ENCODE measurements at places on chromosomes 5 and 9.

DNA sequence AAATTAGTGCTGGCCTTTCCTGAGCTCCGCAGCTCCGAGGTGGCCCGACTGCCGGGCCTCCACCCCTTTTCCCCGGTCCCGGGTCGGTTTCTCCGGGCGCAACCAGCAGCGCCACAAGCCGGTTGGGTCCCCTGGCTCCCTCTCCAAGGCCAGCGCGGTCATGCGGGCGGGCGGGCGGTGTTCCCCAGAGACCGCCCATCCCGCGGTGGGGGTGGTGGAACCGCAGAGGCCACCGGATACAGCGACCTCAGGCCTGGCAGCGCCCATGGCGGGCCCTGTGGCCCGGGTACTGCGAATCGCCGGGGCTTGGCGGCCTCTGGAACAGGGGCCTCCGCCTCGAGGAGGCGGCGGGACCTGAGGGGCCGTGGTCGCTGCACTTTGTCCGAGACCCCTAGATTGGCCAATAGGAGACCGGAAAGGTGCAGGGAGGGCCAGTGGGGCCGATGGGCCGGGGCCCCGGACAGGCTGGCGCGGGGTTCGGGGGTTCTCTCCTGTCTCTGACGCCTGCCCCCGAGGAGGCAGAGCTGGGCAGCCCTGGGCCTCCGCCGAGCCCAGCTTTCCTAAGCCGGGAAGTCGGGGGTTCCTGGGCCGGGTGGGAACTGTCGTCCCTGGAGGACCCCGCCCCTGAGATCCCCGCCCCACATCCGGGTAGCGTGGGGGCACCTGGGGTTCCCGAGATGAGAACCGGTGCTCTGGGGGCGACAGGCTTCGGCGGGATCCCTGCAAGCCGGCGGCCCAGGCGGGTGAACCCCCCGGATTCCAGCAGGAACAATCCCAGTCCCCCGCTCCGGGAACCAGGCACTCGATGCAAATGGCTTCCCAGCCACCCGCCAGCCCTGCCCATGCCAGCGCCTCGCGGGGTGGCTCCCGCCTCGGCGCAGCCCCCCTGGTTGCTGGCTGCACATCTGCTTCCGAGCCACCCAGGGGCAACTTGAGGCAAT is 293.9 kb downstream of the ZSWIM6 start:
- no peak for DNase-seq

DNA sequence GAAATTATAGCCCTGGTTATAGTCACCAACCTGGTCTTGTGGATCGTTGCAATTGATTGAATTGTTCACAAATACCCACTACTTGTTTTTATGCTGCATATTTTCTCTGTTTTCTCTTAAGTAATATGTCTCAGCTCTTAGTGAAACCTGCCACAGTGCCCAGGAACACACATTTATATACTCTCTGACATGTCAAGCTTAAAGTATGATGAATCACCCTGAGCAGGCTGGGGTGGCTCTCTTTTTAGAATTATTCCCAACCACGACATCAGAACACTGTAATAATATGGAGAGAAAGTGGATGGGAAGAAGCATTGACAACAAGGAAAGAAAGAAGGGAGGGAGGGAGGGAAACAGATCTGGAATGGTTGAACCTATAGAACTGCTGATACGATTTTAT is 72.8 kb upstream of the ZNF608 start:
- no peak for DNase-seq

GRCh38 chr9:100167915-100168654 is 69.0 kb downstream of the INVS start:
- no peak for DNase-seq

DNA sequence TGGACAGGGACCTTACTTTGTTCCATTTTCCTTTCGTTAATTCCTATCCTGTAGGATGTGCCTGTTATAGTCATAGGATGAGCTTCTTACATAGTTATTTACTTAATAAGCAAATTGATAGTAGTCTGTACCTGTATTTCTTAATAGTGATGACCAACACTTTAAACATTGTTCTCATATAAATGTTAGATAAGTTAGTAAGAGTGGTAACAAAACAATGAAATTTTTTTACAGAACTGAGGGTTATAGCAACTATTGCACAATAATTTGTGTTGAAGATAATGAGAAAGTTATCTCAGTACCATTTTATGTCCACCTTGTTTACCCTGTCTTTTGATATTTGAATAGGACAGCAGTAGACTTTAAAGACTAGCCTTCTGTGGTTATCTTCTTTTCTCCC is 162.9 kb upstream of the ELL2 start:
- DNase-seq, result no peak

DNA sequence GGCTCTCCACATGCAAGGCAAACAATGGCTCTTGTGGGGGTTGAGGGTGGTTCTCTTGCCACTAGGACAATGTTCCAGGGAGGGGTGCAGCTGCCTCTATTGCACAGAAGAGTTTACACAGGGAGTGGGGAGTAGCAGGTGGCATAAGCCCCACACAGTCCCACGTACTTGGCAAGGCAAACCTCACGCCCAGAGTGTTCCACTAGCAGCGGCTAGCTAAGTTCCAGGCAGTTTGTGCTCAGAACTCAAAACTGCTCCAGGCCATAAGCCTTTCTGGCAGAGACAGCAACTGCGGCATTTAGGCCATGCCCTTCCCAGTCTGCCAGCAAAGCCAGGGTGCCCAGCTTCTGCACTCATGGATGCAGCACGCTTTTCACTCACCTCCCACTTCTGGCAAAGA is 29.0 kb upstream of the BTNL3 start:
- no peak for DNase-seq

DNA sequence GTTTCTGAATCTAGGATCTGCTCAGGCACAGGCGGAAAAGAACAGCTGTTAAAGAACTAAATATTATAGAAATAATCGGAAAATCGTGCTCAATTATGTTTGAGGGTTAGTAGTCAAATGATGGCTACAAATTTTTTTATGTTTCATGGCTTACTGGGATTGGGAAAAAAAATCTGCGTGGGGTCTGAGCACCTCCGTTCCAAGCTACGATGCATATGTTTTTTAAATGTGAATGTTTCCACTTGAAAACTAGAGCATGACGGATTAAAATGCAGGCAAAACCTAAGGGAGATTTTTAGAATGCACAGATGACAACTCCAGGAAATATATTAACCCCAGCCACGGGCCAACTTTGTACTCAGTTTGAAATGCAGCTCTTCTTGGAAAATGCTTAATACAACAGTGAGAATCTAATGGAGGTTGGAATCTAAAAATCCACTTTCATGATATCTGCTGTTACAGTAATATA is 5.3 kb downstream of the OTP start:
- no peak for DNase-seq

Measured in stimulated activated CD4-positive, alpha-beta T cell treated with anti-CD3 and anti-CD28 coated beads, TNF-alpha, amount 100 ng/mL, for 4 hours (primary cell).